Hypothalamus (tissue), 51 donors: ENCODE measurements at places on chromosomes 12 and 14.

DNA sequence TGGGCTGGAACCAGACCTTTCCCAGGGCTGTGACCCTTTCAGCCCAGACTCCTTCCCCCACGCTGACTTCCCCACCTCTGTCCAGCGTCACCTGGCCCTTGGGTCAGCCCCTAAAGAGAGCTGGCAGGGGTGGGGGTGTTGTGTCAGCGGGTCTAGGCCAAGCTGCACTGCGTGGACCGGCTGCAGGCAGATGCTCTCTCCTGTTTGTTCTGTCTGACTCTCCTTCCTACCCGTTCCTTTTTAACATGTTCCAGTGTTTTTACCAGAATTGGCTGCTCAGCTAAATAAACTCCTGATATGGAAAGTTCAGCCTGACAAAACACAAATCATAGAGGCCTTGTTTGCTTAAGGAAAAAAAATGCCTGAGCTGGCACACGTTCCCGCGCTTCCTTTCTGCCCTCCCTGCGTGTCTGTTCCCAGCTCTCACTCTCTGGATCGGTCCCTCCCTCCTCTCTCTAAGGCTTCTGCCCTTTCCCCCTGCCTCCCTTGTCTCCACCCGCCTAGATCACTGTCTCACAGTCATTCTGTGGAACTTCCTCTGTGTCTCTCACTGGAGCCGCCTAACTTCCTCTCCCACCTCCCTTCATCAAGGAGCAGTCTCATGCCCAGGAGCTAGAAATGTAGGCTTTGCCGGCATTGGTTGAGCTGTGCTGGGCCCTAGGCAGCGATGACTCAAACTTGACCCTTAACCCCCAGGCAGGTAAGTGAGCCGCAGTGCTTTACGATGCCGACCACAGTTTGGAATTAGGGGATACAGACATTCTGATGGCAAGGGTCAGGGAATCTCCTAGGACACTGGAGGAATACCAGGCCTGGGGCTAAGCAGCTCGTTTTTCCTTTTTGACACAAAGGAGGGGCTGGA is 15.5 kb upstream of the MLXIP start:
- no peak for DNase-seq

- DNase-seq = no peak
Observed at GRCh38 chr12:53217051-53217930, 10.2 kb upstream of the ITGB7 start.

- peak; percentile 51 for DNase-seq
Observed at GRCh38 chr14:103716091-103716801, 636 bp downstream of the ZFYVE21 start.

GRCh38 chr14:78986989-78987388 is 816.8 kb downstream of the NRXN3 start:
- DNase-seq = no peak

GRCh38 chr12:88810806-88811205 is 230.5 kb upstream of the KITLG start:
- no peak for DNase-seq

GRCh38 chr12:102811110-102811737 is 105.8 kb downstream of the PAH start:
- DNase-seq = no peak

- DNase-seq = no peak
Observed at GRCh38 chr14:75493592-75494087, 28.6 kb upstream of the BATF start.
